RKO (cell line): ENCODE measurements at places on chromosomes 1 and 21.

DNA sequence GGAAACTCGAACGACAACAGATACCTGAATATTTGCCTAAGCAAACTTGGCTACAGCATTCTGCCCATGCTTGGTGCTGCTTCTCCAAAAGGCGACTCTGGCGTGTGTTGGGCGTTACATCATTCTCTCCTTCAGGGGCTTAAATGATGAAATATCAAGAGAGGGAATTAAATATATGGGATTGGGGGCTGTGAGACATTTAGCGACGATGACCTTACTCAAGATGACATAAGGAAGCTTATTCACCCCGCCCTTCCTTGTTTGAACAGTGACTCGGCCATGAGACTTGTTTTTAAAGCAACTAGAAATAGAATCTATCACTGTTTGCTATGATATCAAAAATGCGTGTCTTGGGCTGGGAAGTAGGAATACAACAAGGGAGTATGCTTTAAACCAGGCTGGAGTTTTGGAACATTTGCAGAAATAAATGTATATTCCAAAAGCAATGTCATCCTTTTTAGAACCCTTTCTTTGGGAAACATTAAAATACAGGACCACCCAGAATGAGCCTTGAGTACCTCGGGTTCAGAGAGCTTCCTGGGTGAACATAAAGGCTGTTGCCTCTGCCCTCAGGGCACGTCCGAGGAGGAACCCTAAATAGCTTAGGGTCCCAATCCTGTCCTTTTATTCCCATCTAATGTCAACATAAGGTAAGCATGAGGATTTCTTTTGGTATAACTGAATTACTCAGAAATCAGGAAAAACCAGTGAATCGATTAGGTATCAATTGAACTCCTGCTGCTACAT, 123.3 kb upstream of the SLC45A1 start:
- DNase-seq, result peak; percentile 85

- no peak for DNase-seq
Measured at GRCh38 chr1:210755991-210756659, 377.8 kb downstream of the KCNH1 start.

- no peak for DNase-seq
Measured at GRCh38 chr1:85308833-85309350, 32.5 kb upstream of the BCL10 start.

GRCh38 chr1:201019321-201019977, 4.1 kb downstream of the KIF21B start:
- peak; percentile 20 for DNase-seq

GRCh38 chr1:156836041-156836654, 19.5 kb upstream of the SH2D2A start:
- DNase-seq, result no peak

GRCh38 chr1:228794810-228795209, 59.5 kb downstream of the RHOU start:
- no peak for DNase-seq
